ENCODE measurements at places on chromosomes 12 and 14.

- no peak for DNase-seq
Measured at GRCh38 chr12:115866909-115867525, 410.5 kb downstream of the MED13L start.

GRCh38 chr12:103470664-103471063 lies 25.1 kb downstream of the C12orf42 start:
- DNase-seq: no peak

DNA sequence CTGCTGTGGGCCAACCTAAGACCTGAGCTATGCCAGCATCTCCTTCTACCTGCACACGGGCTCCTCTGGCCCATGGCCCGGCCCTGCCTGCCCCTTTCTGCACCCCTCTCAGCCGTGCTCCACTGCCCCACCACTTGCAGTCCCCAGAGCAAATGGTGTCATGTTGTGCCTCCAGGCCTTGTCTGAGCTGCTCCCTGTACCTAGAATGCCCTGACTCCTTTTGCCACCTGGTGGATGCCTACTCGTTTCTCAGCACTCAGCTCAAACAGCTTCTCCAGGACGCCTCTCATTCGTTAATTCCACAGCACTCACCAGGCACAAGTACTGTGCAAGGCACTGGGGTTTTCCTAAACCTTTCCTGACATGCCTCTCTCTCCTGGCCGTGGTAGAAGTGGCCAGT lies 63.2 kb upstream of the PNMA1 start:
- no peak for DNase-seq

GRCh38 chr14:100104523-100105300 lies 39.5 kb downstream of the EVL start:
- DNase-seq: no peak

GRCh38 chr12:23576372-23576771 lies 373.1 kb downstream of the SOX5 start:
- DNase-seq: no peak

DNA sequence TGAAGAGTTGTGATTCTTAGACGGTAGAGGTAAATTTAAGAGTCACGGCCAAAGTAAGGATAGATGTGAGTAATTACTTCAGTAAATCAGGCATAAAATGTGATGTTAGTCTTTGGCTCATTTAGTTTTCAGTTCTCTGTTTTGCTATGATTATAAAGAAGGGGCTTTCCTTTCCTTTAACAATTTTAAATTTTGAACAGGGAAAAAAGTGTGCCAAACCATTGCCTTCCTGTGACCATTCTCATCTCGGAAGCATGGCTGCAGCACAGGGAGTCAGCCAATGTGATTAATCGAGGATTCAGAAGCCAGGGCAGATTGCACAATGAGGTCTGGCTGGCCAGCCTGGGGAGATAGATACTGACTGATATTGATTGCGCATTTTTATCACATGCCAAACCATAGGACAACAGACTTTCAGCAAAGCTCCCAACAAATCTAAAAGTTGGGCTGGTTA lies 480.2 kb upstream of the PRICKLE1 start:
- no peak for DNase-seq

- DNase-seq: no peak
Measured at GRCh38 chr12:104172570-104172947, 34.5 kb upstream of the NFYB start.
